Right lobe of liver (tissue), 6 donors: ENCODE measurements at places on chromosomes 16 and 17.
A peak's percentile ranks its signal among the peaks of the same experiment; 100 is the strongest.

DNA sequence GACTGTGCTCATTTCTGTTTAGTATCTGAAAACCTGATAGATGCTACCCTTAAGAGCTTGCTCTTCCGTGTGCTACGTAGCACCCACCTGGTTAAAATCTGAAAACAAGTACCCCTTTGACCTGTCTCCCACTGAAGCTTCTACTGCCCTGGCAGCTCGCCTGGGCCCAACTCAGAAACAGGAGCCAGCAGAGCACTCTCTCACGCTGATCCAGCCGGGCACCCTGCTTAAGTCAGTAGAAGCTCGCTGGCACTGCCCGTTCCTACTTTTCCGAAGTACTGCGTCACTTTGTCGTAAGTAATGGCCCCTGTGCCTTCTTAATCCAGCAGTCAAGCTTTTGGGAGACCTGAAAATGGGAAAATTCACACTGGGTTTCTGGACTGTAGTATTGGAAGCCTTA is 18.9 kb downstream of the NTAN1 start:
- no peak overlapping the region for H3K4me3 ChIP-seq
- peaks cover 23% of the 10 kb centered on the region for H3K36me3 ChIP-seq

DNA sequence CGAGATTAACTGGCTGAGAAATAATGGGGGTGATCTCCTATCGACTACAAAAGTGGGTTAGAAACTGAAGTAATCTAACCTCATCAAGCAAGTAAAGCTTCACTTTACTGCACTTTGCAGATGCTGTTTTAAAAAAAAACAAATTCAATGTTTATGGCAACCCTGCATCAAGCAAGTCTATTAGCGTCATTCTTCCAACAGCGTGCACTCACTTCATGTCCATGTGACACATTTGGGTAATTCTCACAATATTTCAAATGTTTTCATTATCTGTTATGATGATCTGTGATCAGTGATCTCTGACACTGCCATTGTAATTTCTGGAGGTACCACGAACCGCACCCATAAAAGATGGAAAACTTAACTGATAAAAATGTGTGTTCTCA is 70.8 kb downstream of the KANSL1 start:
- H3K36me3 ChIP-seq, result no peaks in the 10 kb centered on the region
- no peaks in the 10 kb centered on the region for H3K27me3 ChIP-seq
- H3K4me3 ChIP-seq, result no peak overlapping the region
- H3K27ac ChIP-seq, result no peak overlapping the region
- no peak for DNase-seq

GRCh38 chr17:40065769-40066510 is 3.2 kb downstream of the THRA start:
- H3K4me3 ChIP-seq, result no peak overlapping the region
- DNase-seq, result no peak
- H3K27me3 ChIP-seq, result no peaks in the 10 kb centered on the region
- H3K36me3 ChIP-seq, result no peaks in the 10 kb centered on the region

- H3K27me3 ChIP-seq, result no peaks in the 10 kb centered on the region
- DNase-seq, result no peak
- H3K36me3 ChIP-seq, result no peaks in the 10 kb centered on the region
These were observed 1.2 kb downstream of the GNA13 start for GRCh38 chr17:65055280-65055707.

GRCh38 chr16:75265911-75266701 is 14.7 kb upstream of the BCAR1 start:
- H3K4me1 ChIP-seq, result peaks cover 10% of the 10 kb centered on the region
- peak; percentile 84 for DNase-seq
- peak overlapping the region; percentile 95 for H3K4me3 ChIP-seq
- H3K27me3 ChIP-seq, result no peaks in the 10 kb centered on the region
